GM19239 (cell line): ENCODE measurements at places on chromosomes 12 and 14.

DNA sequence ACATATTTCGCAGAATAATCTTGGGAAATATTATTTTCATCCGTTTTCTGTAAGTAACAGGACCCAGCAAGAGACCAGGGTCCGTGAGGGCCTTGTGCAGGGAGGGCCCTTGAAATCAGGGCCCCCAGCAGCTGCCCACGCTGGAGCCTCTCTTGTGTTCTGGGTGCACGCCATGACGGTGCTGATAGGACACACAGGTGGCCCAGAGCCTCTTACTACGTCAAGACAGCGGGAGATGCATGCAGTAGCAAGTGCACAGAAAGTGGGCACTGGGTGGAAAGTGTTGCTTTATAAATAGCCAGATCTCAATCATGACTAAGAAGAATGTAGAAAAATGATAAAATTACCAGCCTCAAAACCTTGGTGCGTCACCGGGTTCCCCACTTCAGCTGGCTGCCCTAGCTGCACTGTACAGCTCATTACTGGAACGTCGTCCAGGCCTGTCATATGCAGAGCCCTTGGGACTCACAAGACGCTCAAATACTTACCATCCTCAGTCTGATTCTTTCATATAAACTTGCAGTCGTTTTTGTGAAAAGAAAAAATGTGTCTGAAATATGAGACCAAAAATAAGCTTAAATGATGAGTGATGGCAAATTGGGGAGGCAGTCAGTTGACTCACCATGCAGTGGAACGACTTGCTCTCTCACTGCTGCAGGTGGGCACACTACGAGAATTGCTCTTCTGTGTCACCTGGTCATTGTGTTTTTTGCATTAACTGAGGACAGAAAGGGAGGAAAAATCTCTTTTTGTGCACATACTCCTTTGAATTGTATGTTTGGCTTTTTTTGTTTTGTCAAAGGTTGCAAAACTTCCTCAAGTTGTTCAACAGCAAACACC is 68.2 kb downstream of the DDX51 start:
- DNase-seq, result no peak

GRCh38 chr12:108378926-108379325 is 39.8 kb upstream of the CMKLR1 start:
- DNase-seq, result no peak

- no peak for DNase-seq
Observed at GRCh38 chr12:47817272-47818006, 2.3 kb downstream of the HDAC7 start.

- DNase-seq, result no peak
Observed at GRCh38 chr14:74219277-74220205, 19.7 kb upstream of the VSX2 start.

DNA sequence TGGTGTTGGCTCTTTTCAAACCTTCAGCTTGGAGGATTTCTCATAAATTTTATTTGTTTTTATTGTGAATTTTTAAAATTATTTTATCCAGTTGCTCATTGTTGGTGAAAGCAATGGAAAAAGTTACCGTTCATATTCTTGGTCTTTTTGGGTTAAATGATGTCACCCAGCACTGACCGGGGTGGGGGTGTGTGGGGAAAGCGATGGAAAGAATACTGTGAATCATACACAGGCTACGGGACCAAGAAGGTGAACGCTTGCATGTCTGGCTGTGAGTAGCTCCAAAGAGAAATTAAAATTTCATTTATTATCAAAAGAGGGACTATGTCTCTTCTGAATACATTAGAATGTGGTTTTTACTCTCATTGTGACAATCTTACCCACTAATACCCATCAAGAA is 430.1 kb downstream of the AEBP2 start:
- no peak for DNase-seq

DNA sequence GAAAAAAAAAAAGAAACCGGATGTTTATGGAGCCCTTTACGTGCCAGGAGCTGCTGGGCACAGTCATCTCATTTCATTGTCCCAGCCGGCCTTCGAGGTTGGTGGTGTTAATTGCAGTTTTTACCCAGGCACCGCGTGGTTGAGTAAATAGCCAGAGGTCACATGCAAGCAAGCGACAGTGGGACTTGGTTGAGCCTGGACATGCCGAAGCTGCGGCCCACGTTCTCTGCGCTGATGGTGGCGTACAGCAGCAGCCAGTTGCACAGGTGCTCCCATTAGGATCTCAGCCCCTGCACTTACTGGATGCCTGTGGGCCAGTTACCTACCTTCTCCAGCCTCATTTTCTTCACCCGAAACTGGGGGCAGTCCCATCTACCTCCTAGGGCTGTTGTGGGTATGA is 54.0 kb downstream of the TSPAN9 start:
- DNase-seq, result no peak

DNA sequence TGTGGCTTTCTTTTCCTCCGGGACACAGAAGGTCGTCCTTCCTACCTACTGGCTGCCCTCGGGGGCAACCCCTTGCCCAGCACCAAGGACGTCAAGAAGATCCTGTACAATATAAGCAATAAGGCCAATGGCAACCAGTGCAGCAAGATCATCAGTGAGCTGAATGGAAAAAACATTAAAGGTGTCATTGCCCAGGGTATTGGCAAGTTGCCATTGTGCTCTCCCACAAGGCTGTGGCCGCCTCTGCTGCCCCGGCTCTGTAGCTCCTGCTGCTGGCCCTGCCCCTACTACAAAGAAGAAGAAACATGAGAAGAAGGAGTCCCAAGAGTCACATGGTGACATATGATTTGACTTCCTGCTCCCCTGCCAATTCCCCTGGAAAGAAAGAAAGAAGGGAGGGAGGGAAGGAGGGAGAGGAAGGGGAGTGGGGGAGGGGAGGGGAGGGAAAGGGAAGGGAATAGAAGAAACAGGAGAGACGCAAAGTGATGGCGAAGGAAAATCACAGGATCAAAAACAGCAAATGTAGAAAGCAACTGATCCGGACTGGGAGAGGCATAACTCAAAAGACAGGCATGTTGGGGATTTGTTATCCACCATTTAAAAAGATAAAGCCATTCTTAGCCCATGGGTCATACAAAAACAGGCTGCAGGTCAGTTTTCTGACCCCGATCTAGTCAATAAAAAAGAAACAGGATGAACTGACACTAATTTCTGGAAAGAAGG is 61.3 kb upstream of the RESF1 start:
- no peak for DNase-seq

GRCh38 chr12:103928682-103929045 is 1.5 kb upstream of the HSP90B1 start:
- DNase-seq, result no peak

GRCh38 chr12:132214891-132215290 is 70.6 kb downstream of the NOC4L start:
- no peak for DNase-seq

GRCh38 chr14:61569812-61570548 is 125.3 kb upstream of the HIF1A start:
- no peak for DNase-seq

- DNase-seq, result no peak
Observed at GRCh38 chr14:59252772-59253500, 64.5 kb downstream of the DAAM1 start.

DNA sequence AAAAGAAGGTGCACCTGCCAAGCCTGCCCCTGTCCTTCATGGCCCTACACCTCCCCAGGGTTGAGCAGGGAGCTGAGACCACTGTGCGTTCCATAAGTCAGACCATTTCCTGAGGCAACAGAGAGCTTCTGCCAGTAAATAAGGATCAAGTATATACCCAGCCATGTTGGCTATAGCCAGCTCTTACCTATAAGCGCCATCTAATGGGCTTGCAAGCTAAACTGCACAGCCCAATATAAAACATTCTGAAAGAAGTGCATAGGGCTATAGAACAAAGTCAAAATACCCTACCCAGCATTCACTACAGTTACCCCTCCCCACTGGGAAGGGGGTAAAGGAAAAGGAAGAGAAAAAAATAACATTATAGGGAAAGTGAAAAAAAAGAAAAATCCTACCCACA is 59.3 kb upstream of the SCAF11 start:
- DNase-seq, result no peak

DNA sequence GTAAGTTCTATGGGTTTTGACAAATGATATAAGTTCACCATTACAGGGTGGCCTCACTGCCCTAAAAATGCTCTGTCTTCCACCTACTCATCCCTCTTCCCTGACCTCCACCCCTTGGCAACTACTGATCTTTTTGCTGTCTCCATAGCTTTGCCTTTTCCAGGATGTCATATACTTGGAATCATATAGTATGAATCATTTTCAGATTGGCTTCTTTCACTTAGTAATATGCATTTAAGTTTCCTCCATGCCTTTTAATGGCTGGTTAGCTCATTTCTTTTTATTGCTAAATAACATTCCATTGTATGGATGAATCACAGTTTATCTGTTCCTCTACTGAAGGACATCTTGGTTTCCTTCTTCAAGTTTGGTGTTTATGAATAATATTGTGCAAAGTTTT is 14.0 kb upstream of the PEX5 start:
- no peak for DNase-seq

DNA sequence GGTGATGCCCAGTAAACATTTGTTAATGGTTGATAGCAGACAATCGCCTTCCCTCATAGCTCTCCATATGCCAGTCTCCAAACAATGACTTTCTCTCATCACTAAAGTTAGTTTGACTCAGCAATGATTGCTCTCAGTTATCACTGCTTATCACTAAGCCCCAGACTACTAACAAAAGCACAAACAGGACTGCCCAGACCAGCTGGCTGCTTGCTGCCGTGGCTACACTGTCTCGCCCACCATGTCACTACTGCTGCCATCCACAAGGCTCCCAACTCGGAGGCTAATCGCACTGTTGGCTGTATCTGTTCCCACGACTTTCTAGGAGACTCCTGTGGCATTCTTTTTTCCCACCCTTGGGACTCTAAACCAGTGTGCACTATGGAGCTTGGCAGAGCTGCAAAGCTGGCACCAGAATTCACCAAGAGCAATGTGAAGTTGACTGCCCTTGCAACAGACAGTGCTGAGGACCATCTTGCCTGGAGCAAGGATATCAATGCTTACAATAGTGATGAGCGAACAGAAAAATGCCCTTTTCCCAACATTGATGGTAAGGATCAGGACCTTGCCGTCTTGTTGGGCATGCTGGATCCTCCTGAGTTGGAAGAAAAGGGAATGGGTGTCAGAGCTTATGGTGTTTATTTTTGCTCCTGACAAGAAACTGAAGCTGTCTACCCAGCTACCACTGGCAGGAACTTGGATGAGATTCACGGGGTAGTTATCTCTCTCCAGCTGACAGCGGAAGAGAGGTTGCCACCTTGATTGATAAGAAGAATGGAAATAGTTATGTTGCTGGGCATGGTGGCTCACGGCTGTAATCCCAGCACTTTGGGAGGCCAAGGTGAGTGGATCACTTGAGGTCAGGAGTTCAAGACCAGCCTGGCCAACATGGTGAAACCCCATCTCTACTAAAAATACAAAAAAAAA is 27.1 kb upstream of the NR2C1 start:
- no peak for DNase-seq

- no peak for DNase-seq
Observed at GRCh38 chr12:54648265-54648664, at the start of gene DCD. DCD (minus strand) TSS chr12:54648365; CDS start chr12:54648303, 62 bp downstream.

- DNase-seq, result no peak
Observed at GRCh38 chr12:127640181-127640886, 626.6 kb upstream of the TMEM132C start.

GRCh38 chr14:24334431-24335291 is at the start of gene ADCY4:
ADCY4 (minus strand) TSS chr14:24335071; CDS start chr14:24334652, 419 bp downstream.
- DNase-seq, result no peak

DNA sequence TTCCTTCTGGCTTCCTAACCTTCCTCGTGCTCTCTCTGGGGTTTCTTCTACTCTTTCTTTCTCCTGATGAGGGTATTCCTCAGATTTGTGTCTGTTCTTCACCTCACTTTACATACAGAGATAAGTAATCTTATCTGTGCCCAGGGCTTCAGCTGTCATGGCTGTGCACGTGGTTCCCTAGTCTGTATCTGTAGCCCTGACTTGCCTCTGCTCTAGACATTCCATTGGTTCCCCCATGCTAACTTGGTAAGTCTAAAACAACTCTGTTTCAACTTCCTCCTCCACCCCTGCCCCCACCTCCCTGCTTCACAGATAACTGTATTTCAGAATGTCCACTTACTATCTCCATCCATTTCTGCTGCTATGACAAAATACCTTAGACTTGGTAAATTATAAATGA is 10.8 kb downstream of the DIP2B start:
- DNase-seq, result no peak

DNA sequence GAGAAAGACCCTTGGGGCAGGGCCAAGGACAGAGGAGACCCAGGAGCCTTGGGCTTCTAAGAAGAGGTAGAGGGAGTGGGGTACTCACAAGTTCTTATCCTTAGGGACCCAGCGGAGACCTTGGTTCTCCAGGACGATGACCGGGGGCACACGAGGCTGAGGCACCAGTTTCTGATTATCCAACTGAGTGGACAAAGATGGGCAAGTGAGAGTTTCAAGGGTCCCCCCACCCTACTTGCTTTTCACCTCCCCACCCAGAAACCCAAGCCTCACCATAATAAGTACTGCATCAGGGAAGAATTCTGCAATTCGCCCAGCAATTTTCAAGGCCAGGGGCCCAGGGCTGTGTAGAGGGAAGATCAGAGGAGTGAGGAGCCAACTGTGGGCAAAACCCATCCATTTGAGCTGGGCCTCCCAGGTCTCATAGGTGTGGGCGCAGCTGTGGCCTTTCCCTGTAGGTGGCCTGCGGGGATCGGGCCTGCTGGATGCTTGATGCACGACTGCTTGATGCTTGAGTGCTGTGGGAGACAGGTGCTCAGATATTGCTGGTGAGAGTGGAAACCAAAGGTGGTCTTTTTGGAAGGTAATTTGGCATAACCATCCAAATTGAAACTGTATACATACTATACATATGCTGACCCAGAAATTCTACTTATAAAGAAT is 2.0 kb downstream of the EMC9 start:
- no peak for DNase-seq

DNA sequence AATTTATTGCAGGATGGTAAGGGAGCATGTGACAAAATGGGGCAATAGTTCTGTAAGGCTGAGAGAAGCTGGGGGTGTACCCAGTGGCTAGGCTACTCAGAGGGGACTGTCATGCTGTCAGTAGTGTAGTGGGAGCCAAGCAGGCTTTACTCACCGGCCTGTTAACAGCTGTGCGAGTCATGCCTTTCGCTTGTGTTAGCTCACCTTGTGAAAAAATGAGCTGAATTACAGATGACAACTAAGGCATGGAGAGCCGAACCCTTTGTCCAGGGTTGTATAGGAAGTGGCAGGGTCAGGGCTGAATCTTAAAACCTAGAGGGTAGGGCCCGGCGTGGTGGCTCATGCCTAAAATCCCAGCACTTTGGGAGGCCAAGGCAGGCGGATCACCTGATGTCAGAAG is 37.9 kb downstream of the SH2B3 start:
- DNase-seq, result no peak

DNA sequence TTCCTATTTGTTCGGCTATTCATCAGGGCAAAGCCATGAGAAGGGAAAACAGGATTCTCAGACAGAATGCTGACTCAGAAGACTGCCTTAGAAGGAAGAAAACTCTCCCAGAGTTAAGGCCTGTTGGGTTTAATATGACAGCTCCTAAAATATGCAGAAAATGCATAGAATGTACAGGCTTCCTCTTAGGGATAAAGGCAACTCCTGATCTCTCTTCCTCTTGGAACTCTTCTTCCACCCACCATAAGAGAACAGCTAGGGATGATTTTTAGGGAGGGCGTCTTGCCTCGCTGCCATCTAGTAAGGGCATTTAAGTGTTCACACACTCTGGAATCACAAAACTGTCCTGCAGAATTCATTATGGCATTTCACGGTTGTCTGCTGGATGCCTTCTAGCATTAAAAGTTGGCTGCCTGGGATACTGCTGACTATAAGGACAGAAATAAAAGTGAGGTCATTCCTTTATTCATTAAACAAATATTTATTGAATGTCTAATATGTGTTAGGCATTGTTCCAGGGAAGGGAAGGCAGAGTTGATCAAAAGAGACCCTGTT is 73.7 kb downstream of the DCAF5 start:
- DNase-seq, result no peak

GRCh38 chr14:95828649-95829265 is 47.9 kb upstream of the TUNAR start:
- no peak for DNase-seq
